Placental epithelial cell (primary cell): ENCODE measurements at places on chromosomes 5 and 9. TPM values are rescaled to one million over a fixed set of nuclear protein-coding genes. Genes with fewer than 3 reads are reported as not detected.

Gene SPARC
- total RNA-seq, result 2,067 and 3,526 TPM in 2 replicates

Gene OR2V1
- not detected in 2 replicates for total RNA-seq

Gene PAM
- total RNA-seq, result 194 and 278 TPM in 2 replicates

Gene TMEM232
- 2.0 and 4.3 TPM in 2 replicates for total RNA-seq

Gene CDH10
- total RNA-seq, result 37.7 and 41.6 TPM in 2 replicates

Gene IFNK
- not detected in 2 replicates for total RNA-seq

Gene IFNA17
- total RNA-seq, result not detected in 2 replicates

Gene NR2F1
- total RNA-seq, result 0.98 and 1.6 TPM in 2 replicates

Gene GPBP1
- total RNA-seq, result 41.6 and 63.2 TPM in 2 replicates

Gene ZFP62
- 14.9 and 23.9 TPM in 2 replicates for total RNA-seq

Gene SPATA31D4
- not detected in 2 replicates for total RNA-seq

Gene HSDL2
- total RNA-seq, result 20.4 and 21.7 TPM in 2 replicates

Gene MYORG
- total RNA-seq, result 7.9 and 13.1 TPM in 2 replicates

Gene IL5
- not detected in 2 replicates for total RNA-seq

Gene PCDHB15
- total RNA-seq, result 0.11 and 0.39 TPM in 2 replicates

Gene RNF38
- total RNA-seq, result 14.5 and 27.1 TPM in 2 replicates

Gene HTR4
- not detected in 2 replicates for total RNA-seq

Gene POU5F2
- 1.4 and 2.0 TPM in 2 replicates for total RNA-seq

Gene PLCXD3
- total RNA-seq, result under 0.01 and 0.11 TPM in 2 replicates

Gene OXCT1
- 7.9 and 10.1 TPM in 2 replicates for total RNA-seq

Gene ADAMTS19
- total RNA-seq, result under 0.01 TPM in 1 of 2 replicates, not detected in the other

Gene PCDHGA2
- total RNA-seq, result 0.43 and 1.2 TPM in 2 replicates

Gene ARID3C
- total RNA-seq, result not detected in 2 replicates

Gene ABCA2
- total RNA-seq, result 11.6 and 15.3 TPM in 2 replicates

Gene EEIG1
- 15.8 and 22.4 TPM in 2 replicates for total RNA-seq

Gene PCDHB13
- 0.43 and 0.79 TPM in 2 replicates for total RNA-seq

Gene TUSC1
- total RNA-seq, result 18.1 and 22.3 TPM in 2 replicates

Gene GRIN3A
- not detected in 2 replicates for total RNA-seq

Gene TTC23L
- total RNA-seq, result 0.43 and 1.2 TPM in 2 replicates

Gene THBS4
- 0.79 and 0.98 TPM in 2 replicates for total RNA-seq

Gene TOR2A
- 5.1 and 9.4 TPM in 2 replicates for total RNA-seq

Gene CAMLG
- total RNA-seq, result 23.6 and 43.2 TPM in 2 replicates

Gene RLN2
- total RNA-seq, result not detected in 2 replicates

Gene NR2F1-AS1
- 4.8 and 9.8 TPM in 2 replicates for total RNA-seq

Gene SV2C
- total RNA-seq, result not detected in 2 replicates

Gene PCDHB12
- under 0.01 and 0.11 TPM in 2 replicates for total RNA-seq

Gene ANKRD33B
- total RNA-seq, result 0.39 and 3.0 TPM in 2 replicates

Gene AP3B1
- total RNA-seq, result 69.6 and 69.9 TPM in 2 replicates

Gene NR4A3
- total RNA-seq, result under 0.01 TPM in 1 of 2 replicates, not detected in the other

Gene RAD50
- 20.0 and 34.9 TPM in 2 replicates for total RNA-seq

Gene ASTN2
- 5.1 and 10.4 TPM in 2 replicates for total RNA-seq

Gene GPRIN1
- 2.7 and 4.8 TPM in 2 replicates for total RNA-seq

Gene LOX
- total RNA-seq, result 7.9 and 37.3 TPM in 2 replicates

Gene IL9
- total RNA-seq, result not detected in 2 replicates

Gene CCDC183
- 0.33 and 0.39 TPM in 2 replicates for total RNA-seq

Gene PPWD1
- total RNA-seq, result 29.7 and 44.4 TPM in 2 replicates

Gene PCDHGA9
- 4.3 and 5.7 TPM in 2 replicates for total RNA-seq

Gene PCBD2
- 3.5 and 3.7 TPM in 2 replicates for total RNA-seq

Gene HAVCR2
- total RNA-seq, result 0.22 and 0.79 TPM in 2 replicates

Gene GDNF
- under 0.01 and 1.2 TPM in 2 replicates for total RNA-seq

Gene FAM78A
- under 0.01 TPM in 1 of 2 replicates, not detected in the other for total RNA-seq

Gene MEGF10
- 0.54 and 3.1 TPM in 2 replicates for total RNA-seq

Gene DMRT3
- total RNA-seq, result not detected in 2 replicates

Gene SLC30A5
- total RNA-seq, result 49.7 and 58.1 TPM in 2 replicates

Gene LCN10
- not detected in 2 replicates for total RNA-seq
